ENCODE measurements at places on chromosomes 7 and 10.
A peak's percentile ranks its signal among the peaks of the same experiment; 100 is the strongest.

GRCh38 chr7:105388356-105389087 is at the start of gene SRPK2:
Gene SRPK2 (minus strand): TSS chr7:105388921.
- DNase-seq = peak; percentile 70

- DNase-seq = no peak
Observed at GRCh38 chr10:14553448-14553847, 221.2 kb downstream of the FAM107B start.

DNA sequence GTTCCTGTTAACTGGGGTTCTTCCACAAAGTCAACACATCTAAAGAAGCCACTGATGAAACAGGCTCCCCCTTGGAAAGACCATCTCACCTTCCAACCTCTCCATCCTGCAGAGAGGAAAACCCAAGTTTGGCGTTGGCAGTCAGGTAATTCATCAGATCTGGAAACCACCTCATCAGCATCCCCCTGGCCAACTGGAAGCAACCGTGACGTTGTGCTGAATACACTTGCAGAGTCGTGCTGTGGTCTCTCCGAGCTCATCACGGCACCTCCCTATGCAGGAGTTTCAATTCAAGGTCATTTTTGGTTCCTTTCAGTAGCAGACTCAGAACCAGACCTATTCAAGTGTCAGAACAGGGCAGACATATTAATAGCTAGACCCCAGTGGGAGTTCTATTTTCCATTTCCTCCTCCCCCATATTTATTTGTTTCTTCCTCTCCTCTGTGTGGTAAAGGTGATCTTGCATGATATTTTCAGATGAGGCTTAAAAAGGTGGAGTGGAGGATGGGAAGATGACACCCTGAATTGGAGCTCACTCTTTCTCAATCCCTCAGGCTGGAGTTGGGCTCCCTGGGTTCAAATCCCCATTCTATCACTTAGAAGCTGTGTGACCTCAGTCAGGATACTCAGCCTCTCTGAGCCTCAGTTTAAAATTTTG is 149.1 kb upstream of the ADO start:
- DNase-seq = no peak

DNA sequence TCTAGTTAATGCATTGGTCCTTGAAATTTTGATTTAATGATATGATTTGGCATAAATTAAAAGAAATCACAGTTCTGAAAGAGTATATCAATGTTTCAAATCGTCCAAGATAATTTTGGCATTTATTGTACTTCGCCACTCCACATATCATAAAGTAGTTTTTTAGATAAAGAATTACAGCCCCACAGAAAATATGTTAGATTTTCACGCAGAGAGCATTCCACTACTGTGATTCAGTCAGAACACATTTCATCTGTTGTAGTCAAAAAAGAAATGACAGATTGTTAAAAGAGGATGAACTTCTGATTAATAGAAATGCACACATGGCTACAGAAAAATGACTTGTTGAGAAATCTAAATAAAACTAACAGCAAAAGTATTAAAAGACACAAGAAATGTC is 1063.5 kb upstream of the LRRN3 start:
- no peak for DNase-seq

DNA sequence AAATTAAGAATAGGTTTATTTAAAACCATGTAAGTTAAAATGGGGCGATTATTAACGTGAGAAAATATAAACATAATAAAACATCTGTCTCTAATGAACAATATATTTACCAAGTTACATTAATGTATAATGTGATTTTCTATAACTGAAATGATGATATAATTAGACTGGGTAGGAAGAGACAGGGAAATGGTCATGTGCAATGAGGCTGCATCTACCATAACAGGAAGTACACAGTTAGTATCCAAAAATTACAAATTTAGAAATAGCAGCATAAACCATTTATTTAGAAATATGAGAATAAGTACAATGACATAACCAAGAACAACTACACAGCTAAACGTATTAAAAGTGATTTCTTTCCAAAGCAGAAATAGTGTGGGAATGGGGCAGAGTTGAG is 25.8 kb upstream of the BET1 start:
- DNase-seq = no peak

Measured in activated T-helper 1 cell treated with Interleukin-2 at 50 U/mL for 16 hours (primary cell).